Activated naive CD4-positive, alpha-beta T cell treated with anti-CD3 and anti-CD28 coated beads, Interleukin-2, amount 50 U/mL, for 72 hours (primary cell): ENCODE measurements at places on chromosomes 2 and 18.

- no peak for DNase-seq
Observed at GRCh38 chr2:29663268-29663667, 258.1 kb downstream of the ALK start.

DNA sequence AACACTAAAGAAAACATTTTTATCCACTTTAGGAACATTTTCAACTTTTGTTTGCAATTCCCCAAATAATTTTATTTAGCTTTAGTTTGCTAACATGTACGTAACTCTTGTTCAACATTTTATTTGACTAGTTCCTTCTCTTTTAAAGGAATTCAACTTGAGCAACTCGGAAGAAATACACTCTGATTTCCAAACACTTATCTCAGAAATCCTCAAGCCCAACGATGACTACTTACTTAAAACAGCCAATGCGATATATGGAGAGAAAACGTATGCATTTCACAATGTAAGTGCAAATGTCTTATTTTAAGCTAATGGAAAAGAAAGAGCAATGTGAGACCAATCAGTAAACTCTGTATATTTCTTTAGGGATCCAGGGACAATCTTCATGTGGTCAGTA, 10.1 kb downstream of the SERPINB10 start:
- no peak for DNase-seq

- DNase-seq, result no peak
Observed at GRCh38 chr18:69217196-69218000, 183.3 kb upstream of the DOK6 start.

- DNase-seq, result no peak
Observed at GRCh38 chr2:129233751-129234406, 745.6 kb upstream of the RAB6C start.

DNA sequence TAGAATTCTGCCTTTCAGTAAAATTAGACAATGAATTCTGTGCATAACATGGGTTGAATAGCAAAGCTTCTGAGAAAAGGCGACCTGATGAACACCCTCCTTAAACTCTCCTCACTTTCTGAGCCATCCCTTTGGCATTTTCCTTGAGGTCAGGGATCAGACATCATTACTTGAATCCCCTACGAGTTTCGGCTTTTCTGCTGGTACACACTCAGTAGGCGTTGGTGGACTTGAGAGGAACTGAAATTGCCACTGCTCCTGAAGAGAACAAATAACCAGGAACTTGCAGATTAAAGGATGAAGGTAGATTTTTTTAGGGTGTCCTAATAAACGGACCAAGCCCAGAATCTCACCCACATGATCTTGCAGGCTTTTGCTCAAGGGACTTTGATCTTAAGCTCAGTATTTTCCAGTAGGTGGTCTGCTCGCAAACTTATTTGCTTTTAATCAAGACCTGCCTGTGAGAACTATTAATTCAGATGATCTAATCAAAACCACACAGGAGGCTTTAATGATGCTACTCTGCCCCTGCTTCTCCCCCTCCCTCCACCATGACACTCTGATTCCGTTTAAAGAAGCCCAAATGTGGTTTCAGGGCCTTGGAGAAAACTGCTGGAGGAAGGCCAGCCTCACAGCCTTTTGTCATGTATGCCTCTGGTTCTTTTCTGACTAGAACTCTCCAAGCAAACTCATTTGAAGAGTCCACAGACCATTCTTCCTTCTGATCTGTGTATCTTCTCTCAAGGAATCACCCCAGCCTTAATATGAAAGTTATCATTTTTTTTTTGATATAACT, 124.9 kb downstream of the PRKCE start:
- DNase-seq, result no peak

GRCh38 chr2:144660518-144661316, 140.8 kb upstream of the ZEB2 start:
- DNase-seq, result no peak

DNA sequence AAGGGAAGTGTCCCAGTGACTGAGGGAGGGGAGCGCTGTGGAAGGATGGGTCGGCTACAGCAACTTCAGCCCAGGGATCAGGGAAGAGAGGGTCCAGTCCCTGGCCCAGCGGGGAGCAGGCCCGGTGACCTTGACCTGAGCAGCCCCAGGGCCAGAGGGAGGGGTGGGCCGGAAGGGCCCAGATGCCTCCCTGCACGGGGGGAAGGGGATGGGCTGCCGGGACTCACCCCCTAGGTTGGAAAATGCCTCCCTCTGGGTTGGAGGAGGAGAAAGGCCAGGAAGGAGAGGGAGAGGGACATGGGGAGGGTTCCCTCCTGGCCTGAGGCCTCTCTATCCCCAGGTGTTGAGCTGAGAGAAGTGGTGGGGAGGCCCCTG, 19.8 kb downstream of the GPC1 start:
- DNase-seq, result no peak

GRCh38 chr18:30387401-30387800, 655.1 kb downstream of the DSC3 start:
- no peak for DNase-seq

DNA sequence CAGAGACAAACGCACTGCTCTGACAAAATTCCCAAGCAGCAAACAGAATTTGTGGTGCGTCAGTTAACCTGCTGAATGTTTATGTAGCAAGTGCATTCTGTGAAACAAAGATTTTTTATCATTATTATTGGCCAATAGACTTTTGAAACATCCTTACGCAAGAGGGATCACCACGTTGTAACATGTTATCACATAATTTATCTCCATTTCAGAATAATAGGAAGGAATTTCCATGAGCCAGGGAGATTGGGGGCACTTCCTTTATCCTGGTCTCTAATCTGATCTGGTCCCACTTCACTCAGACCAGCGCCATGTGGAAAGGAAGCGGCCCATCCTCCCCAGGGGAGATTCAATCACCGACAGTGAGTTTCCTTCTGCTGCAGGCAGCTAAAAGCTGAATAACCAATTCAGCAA, 166.1 kb downstream of the PID1 start:
- no peak for DNase-seq

- DNase-seq, result no peak
Observed at GRCh38 chr2:101476605-101477208, 1.8 kb upstream of the RFX8 start.

GRCh38 chr2:148602885-148603561, 41.5 kb upstream of the EPC2 start:
- DNase-seq, result no peak

DNA sequence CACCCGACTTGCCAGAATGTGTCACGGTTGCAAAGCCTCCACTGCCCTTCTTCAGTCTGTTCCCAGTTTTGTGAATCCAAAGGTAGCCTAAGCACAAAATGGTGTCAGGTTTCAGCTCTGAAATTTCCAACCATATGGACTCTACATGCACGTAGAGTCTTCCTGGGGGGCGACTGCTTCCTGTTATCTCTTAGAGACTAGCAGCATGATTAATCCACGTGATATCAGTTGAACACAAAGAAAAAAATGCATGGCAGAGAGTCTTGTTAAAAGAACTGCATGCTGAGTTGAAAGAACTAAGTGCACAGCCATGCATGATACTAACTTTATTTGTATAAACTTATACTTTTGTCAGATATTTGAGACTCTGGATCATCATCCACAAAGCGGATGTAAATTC, 404.4 kb downstream of the SOCS6 start:
- no peak for DNase-seq

DNA sequence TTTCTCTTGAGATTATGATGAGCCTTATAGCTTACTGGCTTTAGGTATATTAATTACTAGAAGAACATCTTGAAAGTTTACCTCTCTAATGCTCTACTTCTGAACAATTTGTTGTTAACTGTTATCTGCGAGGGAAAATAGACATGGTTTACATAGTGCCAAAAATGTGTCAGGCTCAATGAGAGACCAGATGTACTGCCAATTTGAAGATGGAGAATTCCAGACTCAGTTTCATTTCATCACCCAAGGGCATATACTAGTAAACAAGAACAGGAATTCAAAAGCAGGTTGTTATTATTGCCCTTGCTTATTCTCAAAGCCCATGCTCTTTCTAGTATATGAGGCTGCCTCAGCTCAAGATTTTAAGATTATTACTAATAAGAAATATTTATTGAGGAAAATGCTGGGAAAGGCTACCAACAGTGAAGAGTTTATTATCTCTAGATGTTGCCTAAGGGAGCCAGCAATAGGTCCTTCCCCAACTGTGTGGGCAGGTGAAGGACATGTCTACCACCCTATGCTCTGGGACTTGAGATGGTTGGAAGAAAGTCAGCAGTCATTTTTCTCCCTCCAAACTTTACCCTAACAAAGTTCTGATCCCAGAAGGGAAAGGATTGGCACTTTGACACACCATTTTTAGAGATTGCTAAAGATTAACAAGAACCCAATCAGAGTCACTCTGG, 792.7 kb downstream of the METTL4 start:
- no peak for DNase-seq

DNA sequence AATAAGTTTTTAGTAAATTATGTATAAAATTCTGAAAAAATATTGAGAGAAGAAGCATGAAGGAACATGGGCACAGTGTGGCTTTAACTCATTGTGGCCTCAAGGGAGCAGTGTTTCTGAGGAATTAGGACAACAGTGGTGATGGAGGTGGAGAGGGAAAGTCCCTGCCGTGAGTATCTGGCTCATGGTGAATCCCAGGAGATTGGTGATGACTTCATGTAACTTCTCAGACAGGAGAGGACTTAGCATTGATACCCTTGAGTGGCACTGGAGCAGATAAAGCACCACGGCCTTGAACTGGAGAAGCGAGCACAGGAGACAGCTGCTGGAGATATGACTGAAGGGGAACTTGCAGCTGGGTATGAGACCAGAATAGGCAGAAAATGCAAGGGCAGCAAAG, 35.0 kb upstream of the LRP1B start:
- no peak for DNase-seq

DNA sequence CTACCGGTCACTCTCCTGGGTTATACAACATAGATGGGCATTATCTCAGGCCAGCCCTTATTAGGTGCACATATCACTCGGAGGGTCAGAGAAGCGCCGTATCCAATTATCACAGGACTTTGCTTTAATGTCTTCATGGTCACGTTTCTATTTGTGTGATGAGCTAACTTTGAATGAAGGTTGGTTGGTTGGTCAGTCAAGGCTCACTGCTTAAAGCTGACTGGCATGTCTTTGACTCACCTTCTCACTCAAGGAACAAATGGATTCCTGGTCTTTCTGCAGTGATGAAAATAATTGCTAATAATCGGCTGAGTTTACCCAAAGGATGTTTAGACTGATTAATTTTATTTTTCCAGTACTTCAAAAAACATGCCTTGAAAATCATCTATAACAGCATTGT, 39.7 kb downstream of the COLEC12 start:
- DNase-seq, result no peak

DNA sequence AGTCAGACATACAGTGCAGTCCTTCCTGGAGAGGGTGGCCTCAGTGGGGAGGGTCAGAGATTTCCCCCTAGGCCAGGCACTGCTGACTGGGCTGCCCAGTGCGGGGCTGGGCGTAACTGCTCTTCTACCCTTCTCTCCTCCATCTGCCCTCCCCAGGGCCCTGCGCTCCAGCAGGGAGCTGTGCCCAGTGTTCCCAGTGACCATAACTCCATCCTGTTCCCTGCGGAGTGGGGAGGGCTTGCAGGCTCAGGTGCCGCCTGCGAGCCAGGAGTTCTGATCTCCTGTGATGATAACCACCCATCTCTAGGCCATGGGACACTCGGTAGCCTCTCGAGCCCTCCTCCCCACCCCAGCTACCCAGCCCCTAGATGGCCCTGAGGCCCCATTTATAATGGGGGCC, 107.6 kb downstream of the SMAD7 start:
- no peak for DNase-seq

DNA sequence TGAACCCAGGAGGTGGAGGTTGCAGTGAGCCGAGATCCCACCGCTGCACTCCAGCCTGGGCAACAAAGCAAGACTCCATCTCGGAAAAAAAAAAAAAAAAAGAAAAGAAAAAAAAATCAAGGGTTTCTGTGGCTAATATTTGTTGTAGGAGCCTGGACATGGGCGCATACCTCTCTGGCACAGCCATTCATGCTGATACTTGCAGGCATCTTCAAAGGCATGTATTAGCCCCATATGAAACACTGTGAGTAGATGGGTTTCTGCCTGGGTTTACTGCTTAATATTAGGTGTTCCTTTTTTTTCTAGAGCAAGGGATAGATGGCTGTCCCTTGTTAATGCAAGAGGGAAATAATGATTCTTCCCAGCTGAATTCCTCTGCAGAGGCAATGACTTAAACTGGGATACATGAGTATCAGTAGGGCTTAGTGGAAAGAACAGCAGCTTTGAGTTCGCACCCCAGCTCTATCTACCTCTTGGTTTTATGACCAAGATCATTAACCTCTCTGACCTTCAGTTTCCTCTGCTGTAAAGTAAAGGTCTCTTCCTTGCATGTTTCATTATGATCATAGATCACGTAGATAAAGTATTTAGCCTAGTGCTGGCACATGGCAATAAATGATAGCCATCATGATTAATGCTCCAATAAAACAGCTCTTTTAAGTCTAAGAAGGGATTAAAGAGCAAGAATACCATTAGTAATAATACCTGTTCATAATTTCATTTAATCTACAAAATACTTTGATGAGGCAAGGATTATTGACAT, 4.5 kb upstream of the ATL2 start:
- DNase-seq, result no peak

- no peak for DNase-seq
Observed at GRCh38 chr2:42241517-42241916, 72.4 kb downstream of the EML4 start.

DNA sequence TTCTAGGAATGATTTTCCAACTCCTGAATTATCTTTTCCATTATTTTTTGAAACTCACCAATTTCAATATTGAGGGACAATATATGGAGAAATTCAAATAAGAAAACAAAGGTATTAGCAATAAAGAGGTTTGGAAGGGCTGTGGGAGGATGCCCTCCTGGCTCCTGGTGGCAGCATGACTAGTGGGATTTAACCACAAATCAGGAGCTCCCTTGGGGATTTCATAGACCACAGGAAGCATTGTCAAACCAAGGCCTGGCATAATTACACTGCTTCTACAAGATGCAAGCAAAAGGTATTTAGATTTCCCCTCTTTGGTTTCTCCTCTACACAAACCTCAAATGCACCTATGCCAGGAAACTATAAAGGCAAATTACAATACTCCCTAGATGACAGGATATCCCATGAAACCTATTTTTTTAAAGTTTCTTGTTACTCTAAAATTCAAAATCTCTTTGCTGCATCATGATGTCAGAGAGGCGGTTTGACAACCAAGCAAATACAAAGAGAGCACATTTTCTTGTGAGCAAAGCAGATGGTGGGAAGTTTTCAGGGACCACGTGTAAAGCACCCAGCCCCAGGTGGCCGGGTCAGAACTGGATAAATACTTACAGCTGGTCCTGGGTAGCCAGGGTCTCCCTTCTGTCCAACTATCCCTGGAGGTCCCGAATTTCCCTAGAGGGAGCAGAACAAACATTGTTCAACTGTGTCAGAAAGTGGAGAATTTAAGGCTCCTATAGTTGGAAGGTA, 67.9 kb downstream of the COL6A3 start:
- no peak for DNase-seq

DNA sequence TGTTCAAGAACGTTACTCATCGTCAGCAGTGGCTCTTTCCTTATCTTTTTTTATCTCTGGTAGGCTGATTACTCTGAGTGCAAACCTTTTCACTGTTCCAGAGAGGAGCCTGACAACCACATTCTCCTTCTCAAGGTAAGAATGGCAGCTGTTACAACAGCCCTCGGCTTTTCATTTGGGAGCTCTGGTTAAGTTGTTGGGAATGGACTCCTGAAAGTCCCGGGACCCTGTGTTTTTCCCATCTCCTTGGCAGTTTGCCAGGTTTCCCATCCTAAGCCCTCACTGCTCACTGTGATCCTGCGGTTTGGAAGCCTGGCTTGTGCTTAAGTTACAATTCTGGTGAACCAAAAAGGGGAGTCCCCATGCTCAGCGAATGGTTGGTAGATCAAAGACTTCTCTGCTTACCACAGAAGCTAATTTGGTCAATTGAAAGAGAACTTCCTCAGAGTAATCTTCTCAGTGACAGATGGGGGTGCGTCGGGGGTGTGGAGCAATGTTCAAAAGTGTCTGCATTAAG, 122.3 kb downstream of the LYPD6B start:
- no peak for DNase-seq

GRCh38 chr2:158463496-158464095, 6.8 kb downstream of the PKP4 start:
- DNase-seq, result no peak
